Activated naive CD8-positive, alpha-beta T cell treated with anti-CD3 and anti-CD28 coated beads, Interleukin-2, amount 50 U/mL, for 16 hours (primary cell): ENCODE measurements at places on chromosomes 2 and 18.
A peak's percentile ranks its signal among the peaks of the same experiment; 100 is the strongest.

GRCh38 chr2:73981081-73982001 is 3.4 kb upstream of the TET3 start:
- no peak for DNase-seq

DNA sequence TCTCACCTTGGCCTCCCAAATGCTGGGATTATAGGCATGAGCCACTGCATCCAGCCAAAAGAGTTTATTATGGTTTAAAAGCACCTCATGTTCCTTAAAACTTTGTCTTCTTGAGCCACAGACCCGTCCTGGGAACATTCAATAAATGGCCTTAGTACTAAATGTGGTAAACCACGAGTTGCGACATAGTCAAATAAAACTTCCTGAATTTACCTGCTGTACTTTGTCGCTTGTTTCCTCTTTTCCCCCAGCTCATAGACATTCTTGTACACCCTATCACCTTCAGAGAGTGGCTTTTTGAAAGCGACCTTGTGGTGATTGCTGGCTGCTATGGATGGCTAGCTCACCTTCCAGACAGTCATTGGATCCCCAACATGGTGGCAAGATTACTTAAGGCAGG is 310.4 kb downstream of the LRRTM1 start:
- no peak for DNase-seq

DNA sequence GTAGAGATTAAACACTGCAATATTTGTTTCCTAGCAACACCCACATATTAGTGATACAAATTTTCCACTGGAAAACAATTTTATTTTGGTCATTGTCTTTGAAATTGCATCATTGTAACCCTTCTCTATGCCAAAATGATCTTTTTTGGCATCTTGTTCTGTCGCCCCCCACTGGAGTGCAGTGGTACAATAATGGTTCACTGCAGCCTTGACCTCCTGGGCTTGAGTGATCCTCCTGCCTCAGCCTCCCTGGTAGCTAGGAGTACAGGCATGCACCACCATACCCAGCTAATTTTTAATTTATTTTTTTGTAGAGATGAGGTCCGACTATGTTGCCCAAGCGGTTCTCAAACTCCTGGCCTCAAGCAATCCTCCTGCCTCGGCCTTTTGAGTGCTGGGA is 117.4 kb downstream of the PIK3C3 start:
- no peak for DNase-seq

- no peak for DNase-seq
These were observed 3.0 kb downstream of the LBH start for GRCh38 chr2:30234180-30234971.

- DNase-seq: no peak
These were observed 20.9 kb downstream of the DYSF start for GRCh38 chr2:71474116-71474743.

DNA sequence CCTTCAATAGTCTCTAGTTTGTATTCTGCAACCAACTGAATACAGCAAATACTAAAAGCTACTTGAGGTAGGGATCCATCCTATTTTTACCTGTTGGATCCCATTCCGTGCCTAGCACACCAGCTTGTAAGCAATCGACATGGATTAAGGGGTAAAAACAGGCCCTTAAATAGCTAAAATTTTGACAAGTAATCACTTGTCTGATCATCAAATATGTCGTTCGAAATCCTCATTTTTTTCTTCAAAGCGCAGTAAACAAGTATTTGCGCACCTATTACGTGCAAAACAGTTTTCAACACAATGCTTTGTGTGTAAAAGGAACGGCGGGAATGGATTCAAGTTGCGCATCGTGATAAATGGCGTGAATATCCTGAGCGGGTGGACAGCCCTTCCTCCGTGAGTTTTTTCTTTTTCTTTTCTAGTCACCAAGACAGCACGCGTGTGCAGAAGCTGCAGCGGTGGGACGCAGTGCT is 1.4 kb upstream of the ACVR2A start:
- DNase-seq: no peak

DNA sequence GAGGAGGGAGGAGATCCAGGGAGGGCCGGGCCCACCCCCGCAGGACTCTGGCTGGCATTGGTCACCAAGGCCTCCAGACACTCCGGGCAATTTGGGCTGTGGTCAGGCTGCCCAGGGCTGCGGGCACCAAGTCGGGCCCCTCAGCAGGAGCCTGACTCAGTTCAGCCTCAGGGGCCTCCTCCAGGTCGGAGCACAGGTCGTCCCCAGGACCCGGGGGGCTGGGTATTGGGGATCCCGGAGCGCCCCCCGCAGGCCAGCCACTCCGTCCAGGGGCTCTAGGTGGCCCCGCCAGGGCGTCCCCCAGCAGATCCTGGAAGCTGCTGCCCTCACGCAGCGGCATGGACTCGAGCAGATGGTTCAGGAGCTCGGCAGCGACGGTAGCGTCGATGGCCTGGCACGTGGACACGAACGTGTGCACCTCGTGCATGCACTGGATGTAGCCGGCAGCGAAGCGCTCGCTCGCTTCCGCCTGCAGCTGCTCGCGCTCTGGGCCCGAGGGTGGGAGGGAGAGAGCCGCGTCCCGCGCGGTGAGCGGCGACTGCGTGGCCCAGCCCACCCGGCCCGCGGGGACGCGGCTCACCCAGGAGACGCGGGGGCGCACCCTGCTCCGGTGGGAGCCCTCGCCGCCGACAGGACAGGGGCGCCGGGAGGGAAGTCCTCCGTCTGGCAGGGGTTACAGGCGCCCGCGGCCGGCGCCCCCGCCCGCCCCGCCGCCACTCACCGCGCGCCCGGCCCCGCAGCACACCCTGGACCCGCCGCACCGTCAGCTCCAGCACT is 884 bp downstream of the HES6 start:
- DNase-seq: no peak

- DNase-seq: no peak
These were observed 343.1 kb downstream of the CELF4 start for GRCh38 chr18:37222354-37222998.

DNA sequence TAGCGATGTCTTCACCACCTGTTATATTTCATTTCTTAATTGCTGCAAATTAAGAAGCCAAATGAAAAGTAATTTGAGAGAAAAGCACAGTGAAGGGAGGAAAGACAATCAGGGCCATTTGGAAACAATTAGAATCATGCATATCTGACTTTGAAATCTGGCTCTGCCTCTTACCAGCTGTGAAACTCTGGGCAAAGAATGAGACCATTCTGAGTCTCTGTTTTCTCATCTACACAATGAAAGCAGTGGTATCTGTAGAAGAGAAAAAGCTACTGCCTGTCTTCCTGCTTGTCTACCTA is 334.5 kb upstream of the CYRIA start:
- DNase-seq: no peak

DNA sequence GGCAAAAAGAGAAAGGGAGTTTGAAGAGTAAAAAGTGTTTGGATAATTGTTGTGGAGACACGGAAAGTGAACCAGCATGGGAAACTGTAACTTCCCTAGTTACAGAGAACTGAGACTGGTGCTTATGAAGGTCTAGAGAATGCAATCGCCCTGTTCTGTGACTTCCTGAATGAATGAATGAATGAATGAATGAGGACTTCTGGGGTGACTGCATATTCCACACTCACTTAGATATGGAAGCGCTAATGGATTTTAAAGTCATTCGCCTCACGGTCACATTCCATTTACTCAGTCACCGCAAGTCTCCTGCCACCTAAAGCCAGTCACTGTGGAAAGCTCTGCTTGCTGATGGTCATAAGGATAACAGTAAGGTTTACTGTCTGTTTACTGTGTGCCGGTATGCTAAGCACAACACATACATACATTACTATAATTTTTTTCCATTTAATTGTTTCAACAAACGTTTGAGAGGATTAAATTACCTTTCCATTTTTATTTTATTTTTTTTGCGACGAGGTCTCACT is 138.2 kb downstream of the CABLES1 start:
- no peak for DNase-seq

DNA sequence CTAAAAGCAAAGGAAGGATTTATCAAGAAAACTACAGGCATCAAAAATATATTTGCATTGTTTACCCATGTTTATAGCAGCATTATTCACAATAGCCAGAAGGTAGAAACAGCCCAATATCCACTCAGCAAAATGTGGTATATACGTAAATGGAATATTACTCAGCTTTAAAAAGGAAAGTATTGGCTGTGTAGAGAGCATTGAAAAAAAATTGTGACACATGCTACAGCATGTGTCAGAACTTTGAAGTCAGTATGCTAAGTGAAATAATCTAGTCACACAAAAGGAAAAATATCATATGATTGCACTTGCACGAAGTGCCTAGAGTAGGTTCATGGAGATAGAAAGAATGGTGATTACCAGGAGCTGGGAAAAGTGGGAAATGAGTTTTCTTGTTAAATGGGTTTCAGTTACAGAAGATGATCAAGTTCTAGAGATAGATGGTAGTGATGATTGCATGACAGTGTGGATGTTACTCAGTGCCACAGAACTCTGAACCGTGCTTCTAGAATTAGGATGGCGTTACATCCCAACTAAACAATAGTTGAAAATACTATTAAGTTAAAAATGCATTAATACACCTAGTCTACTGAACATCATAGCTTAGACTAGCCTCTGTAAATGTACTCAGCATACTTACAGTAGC is 20.1 kb downstream of the ANKRD12 start:
- DNase-seq: no peak

- DNase-seq: no peak
These were observed 570.7 kb downstream of the EPHA4 start for GRCh38 chr2:221001381-221001801.

DNA sequence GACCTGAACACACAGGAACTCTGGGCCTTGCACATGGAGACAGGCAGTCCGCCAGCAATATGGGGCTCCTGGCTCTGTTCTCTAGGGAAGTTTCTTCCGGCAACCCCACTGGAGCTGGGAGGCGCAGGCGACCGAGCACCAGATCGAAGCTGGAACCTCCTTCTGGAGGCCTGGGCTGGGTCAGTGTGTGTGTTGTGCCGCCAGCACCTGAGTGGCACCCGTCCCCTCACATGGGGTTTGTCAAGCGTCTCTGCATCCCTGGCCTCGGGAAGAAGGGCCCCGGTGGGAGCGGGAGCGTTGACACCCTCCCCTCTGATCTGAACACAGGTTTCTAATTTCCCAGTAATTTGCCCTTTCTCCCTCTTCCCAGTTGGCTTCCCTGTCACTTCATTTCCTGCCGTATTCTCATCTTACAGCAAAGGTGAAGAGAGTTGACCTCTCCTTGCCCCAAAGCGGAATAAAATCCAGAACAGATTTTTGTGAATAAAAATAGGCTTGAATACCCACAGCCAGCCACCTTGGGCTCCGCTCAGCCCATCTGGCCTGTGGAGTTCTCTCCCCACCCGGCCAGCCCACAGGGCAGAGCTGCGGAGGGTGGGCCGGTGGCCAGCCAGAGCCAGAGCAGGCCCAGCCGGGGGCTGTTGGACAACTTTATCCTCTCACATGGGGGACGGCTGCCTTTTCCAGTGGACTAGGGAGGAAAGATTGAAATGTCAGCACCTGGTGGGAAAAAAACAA is 85.9 kb downstream of the APOB start:
- no peak for DNase-seq

GRCh38 chr18:10343778-10344177 is 110.7 kb upstream of the APCDD1 start:
- DNase-seq: no peak

GRCh38 chr2:217707131-217707611 is 295.6 kb downstream of the TNS1 start:
- no peak for DNase-seq

GRCh38 chr2:17594533-17595401 is 54.3 kb downstream of the VSNL1 start:
- DNase-seq: no peak

DNA sequence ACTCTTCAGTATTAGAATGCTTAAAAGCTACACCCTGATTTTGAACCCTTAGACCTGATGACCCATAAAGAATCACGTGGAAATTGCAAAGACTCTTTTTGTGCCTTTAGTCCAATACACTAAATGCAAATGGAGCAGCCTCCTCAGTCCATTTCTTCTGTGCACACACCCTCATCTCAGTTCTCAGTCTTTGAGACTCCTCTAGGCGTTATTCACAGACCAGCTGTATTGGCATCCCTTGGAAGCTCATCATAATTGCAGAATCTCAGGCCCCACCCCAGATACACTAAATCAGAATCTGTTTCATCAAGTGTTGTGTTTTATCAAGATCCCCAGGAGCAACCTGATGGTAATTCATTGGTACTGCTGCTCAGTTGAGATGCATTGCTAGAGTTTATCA is 335.0 kb upstream of the ATP5MC3 start:
- no peak for DNase-seq

- no peak for DNase-seq
These were observed 403.0 kb upstream of the ID2 start for GRCh38 chr2:8278709-8279354.

GRCh38 chr2:241036964-241037421 is 38.6 kb downstream of the SNED1 start:
- no peak for DNase-seq

GRCh38 chr2:8303322-8303832 is 378.5 kb upstream of the ID2 start:
- DNase-seq: peak; percentile 25

DNA sequence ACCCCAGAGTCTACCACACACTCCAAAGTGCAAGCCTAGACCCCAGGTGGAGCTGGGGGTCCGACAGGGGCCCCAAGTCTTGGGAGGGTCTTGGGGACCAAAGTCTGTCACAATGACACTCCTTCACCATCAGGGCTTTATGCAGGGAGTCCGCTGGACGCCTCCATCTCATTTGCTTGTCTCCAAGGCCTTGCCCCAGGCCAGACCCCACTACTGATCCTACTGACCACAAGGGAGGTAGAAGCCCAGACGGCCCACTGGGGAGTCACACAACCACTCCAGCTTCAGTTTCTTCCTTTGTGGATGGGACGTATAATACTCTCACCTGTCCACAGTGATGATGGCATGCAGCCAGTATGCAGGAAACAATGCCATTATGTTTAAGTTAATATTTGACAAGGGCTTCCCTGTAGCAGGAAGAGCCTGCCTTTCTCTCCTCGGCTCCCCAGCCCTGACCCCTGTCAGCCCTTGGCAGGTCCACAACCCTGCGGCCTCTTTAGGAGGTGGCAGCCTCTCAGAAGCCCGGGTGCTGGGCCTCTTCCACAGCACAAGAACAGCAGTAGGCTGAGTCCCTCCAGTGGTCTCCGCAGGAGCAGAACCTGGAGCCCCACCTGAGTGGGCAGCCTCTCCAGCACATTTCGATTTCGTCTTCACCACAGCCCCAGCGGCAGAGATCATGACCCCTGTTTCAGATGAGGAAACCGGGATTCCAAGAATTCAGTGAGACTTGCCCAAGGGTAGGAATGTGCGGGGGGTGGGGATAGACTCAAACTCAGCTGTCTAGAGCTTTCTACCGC is 6.5 kb downstream of the BIN1 start:
- no peak for DNase-seq
